ENCODE measurements at places on chromosomes 5 and 9. TPM values are rescaled to one million over a fixed set of nuclear protein-coding genes. Genes with fewer than 3 reads are reported as not detected.
A peak's percentile ranks its signal among the peaks of the same experiment; 100 is the strongest.

DNA sequence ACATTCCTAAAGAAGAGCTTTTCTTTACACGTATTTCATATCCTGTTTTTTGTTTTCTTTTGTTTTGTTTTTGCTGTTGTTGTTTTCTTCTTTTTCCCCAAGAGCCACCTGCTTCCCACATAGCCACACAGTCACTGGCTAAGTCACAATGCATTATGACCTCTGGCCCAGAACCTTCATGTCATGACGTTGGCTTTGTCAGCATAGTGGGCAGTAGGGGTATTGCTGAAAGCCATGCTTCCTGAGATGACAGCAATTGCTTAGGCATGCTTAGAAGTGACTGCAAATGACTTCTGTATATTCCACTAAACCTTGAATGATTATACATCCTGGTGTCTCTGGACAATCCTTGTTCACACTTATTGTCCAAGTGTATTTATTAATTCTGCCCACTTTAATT, 375.8 kb downstream of the TAF11L14 start:
- no peak for DNase-seq

DNA sequence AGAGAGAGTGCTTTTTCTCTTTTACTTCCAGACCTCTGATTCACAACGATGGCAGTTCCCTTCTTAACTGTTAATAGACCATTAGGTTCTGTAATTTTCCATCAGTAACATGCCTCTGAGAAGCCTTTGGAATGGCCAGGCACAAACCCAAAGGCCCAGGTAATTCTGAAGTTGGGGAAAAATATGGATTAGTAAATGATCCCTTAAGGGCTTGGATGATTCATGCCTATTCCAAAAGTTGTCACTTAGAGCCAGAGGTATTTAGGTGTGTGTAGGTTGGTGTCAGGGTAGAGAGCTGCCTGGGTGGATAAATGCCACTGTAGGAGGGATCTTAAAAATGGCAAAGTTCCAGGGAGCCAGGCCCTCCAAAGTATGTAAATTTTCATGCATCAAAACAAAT, 228.8 kb downstream of the PLK2 start:
- DNase-seq, result no peak

DNA sequence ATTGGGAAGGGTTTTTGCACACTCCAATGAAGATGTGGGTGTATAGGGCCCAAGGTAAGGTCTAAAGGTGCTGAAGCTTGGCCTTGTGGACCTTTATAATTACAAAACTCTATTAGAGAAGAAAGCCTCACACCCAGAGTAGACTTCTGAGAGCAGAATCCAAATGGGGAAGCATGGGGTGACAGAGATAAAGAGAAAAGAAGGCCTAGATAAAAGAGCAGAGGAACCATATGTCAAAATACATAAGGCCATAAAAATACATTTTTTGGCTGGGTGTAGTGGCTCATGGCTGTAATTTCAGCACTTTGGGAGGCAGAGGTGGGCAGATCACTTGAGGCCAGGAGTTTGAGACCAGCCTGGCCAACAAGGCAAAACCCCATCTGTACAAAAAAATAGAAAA, 27.4 kb upstream of the TCERG1 start:
- DNase-seq, result no peak

GRCh38 chr9:137437691-137438590, 3.2 kb downstream of the ENTPD8 start:
- DNase-seq, result peak; percentile 17

- DNase-seq, result no peak
Measured at GRCh38 chr5:68033029-68033428, 182.5 kb upstream of the PIK3R1 start.

DNA sequence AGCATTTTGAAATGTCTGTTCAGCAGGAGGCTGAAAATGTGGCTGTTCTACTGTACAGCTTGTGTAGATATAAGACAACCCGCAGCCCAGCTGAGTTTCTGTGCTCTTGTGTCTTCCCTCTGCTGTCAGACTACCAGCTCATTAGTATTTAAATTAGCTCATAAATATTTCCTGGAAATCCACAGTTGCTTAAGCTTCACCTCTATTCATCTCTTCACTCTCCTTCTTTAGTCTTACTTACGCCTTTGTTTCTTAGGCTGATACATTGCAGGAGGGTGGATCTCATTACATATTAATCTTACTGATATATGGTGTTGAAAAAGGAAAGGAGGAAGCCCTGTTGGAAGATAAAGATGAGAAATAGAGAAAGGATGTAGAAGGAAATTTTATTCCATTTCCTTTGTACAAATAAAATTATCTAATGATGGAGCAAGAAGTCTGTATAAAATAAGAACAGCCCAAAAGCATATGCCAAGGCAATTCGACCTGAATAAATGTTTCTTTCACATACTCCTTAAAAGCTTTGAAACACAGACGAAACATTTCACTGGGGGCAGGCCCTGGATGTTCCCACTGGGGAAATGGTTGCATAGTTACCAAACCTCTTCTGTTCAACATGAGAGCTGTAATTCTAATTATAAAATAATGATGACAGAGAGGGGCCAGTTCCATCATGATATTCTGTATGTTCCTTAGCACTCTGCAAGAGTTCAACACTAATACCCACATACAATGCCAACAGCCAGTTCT, 111.8 kb upstream of the APC start:
- no peak for DNase-seq

The PHF2 gene
- 25.7 TPM for total RNA-seq

The F2RL1 gene
- total RNA-seq, result 1.7 TPM

The UBE2D2 gene
- total RNA-seq, result 91.3 TPM

The SV2C gene
- total RNA-seq, result not detected

The SPATA6L gene
- 0.56 TPM for total RNA-seq

The SPARC gene
- total RNA-seq, result 807 TPM

Data from left cardiac atrium (tissue), 4 donors.